ENCODE measurements at places on chromosomes 11 and 22.

DNA sequence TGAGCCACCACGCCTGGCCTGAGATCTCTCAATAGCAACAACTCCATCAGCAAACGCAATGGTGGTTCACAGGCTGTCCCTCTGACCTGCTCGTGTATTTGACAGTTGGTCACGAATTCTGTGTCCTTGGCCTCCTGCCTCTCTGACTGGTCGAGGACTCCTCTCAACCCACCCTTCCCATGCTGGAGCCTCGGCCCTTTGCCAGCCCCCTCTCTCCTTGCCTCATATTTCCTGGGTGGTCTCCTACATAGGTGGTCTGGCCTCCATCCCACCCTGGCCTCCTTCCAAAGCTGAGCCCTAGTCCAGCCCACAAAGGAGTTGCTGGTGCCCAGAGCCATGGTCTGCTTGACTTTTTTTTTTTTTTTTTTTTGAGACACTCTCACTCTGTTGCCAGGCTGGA lies 11.4 kb upstream of the A4GALT start:
- DNase-seq = no peak

- DNase-seq = no peak
These were observed 420.3 kb downstream of the SOX6 start for GRCh38 chr11:15936011-15936410.

DNA sequence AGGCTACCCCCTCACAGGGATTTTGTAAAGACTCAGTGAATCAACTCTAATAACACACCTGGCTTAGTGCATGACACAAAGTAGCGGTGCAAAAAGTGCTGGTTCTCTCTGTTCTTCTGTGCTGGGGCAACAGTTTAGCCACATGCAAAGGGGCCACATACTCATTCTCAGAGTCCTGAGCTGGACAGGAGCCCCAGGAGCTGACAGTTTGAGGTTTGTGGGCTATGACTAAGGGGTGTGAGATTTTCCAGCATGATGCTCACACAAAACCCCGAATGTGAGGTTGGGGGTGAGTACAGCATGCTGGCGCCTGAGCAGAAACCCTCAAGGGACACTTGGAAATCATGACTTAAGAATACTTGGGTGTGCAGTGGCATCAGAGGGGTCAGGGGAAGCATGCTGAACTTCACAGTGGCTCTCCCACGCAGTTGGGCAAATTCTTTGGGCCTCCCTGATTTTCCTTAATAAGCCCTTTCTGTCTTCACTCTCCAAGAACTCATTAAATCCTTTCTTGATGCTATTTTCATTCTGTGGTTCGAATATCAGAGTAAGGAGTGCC lies 31.0 kb downstream of the TMPRSS5 start:
- DNase-seq = peak; percentile 94

DNA sequence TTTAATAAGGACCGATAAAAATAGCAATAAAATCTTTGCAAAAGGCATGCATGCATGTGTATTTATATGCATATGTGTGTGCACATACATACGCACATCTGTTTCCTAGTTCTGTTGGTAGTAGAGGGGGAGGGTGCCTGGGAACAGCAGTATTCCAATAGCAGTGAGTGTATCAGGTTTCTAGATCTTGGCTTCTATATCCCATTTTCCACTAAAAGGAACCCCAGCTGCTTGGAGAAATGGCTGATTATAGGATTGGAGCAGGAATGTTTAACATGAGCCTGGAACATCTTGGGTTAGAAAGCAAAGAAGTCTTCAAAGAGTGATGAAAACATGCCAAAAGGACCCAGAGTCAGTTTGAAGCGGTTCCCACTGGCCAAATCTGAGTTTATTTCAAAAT lies 21.0 kb downstream of the TNRC6B start:
- DNase-seq = no peak

DNA sequence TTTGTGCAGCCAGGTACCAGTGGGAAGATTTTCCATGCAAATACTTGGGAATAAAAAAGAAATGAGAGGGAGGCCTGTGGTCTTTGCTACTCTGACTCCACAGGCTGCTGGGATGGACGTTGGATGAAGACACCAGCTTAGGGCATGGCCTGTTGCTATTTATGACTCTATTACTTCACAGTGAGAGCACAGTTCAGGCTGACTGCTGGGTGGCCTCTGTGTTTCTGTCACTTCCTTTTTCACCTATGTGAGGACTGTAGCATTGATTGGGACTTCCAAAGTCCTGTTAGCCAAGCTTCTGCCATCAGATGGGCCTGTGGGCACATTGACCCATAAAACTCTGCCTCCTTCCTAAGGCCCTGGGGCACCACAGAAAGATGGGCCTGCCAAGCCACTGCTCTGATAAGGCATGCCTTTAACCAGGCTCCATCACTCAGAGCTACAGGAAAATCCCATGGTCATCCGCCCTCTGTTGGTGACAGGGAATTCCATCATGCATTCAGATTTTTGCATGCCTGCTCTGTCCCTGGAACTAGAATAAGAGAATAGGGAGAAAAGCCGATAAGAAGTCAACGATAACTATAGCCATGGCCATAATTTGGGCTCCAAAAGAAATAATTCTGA lies 64.6 kb downstream of the KCNJ1 start:
- no peak for DNase-seq

DNA sequence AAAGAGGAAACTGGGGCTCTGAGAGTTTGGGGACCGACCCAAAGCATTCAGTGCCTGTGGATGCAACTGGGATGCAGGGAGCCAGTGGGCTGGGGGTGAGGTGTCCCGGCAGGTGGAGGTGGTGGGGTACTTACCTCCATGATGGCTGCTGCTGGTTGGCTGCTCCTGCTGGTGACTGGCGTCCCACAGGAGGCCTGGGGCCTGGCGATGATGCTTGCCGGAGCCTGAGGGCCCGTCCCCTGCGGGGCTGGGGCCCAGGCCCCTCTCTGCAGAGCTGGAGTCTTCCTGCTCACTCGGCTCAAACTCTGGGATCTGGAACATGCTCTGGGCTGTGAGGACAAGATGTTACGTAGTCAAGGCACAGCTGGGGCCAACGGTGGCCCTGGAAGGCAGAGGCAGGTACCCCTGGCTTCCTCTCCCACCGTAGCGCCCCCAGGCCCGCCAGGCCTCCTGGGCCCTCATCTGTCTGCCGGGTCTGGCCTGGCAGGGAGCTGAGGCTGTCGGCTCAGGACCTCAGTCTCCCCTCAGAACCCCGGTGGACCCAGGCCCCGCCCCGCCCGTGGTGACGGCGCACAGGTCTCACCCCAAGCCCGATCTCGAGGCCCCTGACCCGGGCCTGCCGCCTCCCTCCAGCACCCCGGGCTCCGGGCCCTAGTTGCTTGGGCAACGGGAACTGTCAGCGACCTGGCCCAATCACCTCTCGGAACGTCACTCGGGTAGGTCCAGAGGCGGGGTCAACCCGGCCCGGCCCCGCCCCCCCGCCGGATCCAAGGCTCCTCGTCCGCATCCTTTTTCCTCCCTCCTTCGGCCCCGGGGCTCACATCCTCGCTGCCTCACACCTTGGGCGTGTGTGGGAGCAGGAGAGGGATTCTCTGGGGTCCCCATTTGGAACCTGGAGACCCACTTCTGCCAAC lies at the start of gene BAD:
TSS of gene BAD (minus strand) at position 618 of the 914 bp plus-strand sequence. CDS start at position 321, 297 bp downstream.
- DNase-seq = peak; percentile 86

GRCh38 chr11:20156876-20157613 lies 3.2 kb downstream of the DBX1 start:
- no peak for DNase-seq

- peak; percentile 19 for DNase-seq
These were observed 4.7 kb upstream of the FAM111B start for GRCh38 chr11:59102259-59102765.

DNA sequence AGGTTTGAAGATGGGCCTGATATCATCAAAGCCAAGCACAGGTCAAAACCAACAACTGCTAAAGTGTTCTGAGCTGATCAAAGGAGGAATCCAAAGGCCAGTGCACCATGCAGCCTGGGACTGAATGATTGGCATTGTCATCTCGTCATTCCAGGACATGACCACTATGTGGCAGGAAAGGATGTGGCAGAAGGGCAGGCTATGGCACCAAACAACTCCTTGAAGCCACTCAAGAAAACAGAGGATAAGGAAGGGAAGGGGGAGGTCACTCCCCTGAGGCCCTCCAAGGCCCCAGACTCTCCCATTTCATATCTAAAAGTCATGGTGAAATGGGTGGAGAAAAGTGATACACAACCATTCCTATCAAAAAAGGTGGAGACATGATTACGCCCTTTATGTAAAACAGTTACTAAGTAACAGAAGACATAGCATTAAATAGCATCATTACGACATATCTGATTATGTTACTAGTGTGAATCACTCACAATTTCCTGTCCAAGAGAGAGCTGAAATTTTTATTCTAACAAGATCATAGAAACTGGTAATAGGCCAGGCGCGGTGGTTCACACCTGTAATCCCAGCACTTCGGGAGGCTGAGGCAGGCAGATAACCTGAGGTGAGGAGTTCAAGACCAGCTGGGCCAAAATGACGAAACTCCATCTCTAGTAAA lies 49.3 kb downstream of the AHNAK start:
- peak; percentile 55 for DNase-seq

GRCh38 chr22:46649141-46650077 lies 29.2 kb downstream of the GRAMD4 start:
- no peak for DNase-seq

DNA sequence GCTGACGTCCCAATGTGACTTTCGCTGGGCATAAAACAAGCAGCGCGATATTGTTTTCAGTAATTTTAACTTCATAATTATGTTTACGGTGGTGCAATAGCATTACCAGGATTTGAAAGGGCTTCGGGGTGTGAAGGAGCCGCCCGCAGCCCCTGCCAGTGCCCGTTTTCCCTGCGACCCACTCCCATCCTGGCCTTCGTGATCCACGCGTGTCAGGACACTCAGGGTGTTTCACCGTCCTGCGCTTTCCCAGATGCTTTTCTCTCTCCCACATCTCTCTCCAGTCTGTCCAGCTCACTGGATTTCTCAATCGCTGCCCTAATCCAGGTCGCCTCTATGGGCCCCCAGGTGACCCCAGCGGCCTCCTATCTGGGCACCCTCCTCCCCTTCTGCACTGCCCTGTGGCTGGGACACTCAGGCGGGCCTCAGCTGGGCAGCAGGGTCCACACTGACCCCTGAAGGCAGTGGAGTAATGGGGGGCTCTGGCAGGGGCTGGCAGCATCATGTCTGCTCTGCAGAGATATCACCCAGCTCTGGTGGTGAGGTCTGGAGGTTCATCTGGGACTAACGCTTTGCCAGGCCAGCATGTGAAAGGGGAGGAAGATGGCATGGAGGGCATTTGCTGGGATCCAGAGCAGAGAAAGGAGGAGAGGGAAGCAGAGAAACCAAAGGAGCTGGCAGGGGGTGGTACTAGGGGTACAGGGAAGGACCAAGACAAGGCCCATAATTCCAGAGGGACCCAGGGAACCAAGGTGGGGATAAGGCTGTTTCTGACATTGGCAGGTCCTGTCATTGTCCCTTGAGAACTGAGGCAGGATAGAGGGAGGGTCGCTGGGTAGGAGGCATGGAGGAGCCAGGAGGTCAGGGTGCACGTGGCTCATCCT lies 622.8 kb downstream of the BRD1 start:
- no peak for DNase-seq

DNA sequence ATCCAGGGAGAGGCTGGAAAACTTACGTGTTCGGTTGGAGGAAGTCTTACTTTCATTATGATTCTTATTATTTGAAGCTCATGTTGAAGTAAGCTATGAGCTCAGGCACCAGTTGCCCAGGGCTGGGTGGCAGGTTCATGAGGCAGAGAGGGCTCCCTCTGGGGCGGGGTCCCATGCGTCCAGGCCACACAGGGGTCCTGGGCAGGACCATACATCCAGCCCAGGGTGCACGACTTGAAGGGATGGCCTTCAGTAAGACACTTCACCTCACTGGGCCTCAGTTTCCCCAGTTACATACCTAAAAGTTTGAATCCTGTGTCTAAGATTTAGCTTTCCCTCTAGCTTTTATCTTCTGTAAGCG lies 107.3 kb upstream of the B3GAT1 start:
- DNase-seq = no peak

GRCh38 chr11:69825037-69825834 lies 6.0 kb upstream of the FGF3 start:
- DNase-seq = no peak

DNA sequence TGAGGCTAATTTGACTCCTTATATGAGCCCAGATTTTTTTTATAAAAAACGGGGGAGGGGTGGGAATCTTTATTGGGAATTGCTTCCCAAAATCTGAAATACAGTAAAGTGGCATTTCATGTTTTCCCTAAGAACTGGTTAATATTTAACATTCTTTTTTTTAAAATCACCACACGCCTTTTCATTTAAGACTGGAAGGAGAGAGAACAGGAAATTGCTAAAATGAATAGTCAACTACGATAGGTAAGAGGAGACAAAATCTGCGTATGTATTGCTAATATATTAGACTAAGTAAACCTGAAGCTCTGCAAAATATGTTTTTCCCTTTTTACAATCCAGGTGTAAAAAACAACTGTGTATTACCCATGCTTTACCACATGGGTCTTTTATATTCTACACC lies 57.0 kb downstream of the SOX6 start:
- no peak for DNase-seq

DNA sequence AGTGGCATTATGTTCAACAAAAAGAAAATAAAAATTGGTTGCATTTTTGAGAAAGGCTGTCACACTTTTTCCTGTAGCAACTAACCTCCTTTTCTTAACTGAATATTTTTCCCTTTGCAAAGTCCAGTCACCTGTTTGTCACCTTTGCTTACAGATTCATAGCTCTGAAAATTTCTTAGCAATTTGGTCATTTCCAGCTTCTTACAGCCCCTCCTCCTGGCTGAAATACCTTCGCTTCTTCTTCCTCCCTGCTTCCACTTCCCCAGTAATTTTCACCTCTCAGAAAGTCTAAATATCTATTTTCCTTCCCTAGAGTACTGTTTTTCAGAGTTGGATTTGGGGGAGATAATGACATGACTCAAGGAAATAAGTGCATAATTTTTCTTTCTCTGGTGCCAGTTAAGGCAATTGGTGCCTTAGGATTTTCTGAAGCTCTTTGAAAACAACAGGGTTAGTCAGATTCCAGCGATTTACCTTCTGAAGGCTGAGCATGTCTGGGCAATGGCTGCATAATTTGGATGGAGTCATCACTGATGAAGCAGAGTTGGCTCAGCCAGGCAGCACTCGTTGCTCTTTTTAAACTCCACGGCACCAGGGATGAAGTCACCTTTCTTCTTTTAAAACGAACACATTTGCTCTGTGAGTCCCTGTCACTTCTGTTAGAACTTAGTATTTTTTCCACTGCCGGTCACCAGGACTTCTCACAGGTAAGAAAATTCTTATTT lies 62.1 kb upstream of the AMOTL1 start:
- peak; percentile 18 for DNase-seq

Data from stromal cell of bone marrow (primary cell).